Hair follicular keratinocyte (primary cell): ENCODE measurements at places on chromosomes 6 and 20. TPM values are rescaled to one million over a fixed set of nuclear protein-coding genes. Genes with fewer than 3 reads are reported as not detected.

Gene SLC22A16
- total RNA-seq, result not detected in 2 replicates

Gene CAGE1
- total RNA-seq, result 0.27 TPM in 1 of 2 replicates, not detected in the other

Gene APMAP
- 83.0 and 99.3 TPM in 2 replicates for total RNA-seq

Gene CST5
- not detected in 2 replicates for total RNA-seq

Gene SEL1L2
- not detected in 2 replicates for total RNA-seq

Gene ARMC2
- 0.78 and 1.8 TPM in 2 replicates for total RNA-seq

Gene ATP9A
- total RNA-seq, result 2.4 and 7.2 TPM in 2 replicates

Gene RPP40
- 7.9 and 22.7 TPM in 2 replicates for total RNA-seq

Gene MLIP
- not detected in 2 replicates for total RNA-seq

Gene TMEM170B
- 0.04 and 0.08 TPM in 2 replicates for total RNA-seq

Gene CYP39A1
- total RNA-seq, result 1.8 and 5.7 TPM in 2 replicates

Gene TOX2
- total RNA-seq, result 0.76 and 2.3 TPM in 2 replicates

Gene GJA10
- not detected in 2 replicates for total RNA-seq

Gene LHFPL5
- total RNA-seq, result not detected in 2 replicates

Gene SLC22A3
- 2.5 and 4.0 TPM in 2 replicates for total RNA-seq

Gene SDCBP2
- 3.9 and 11.3 TPM in 2 replicates for total RNA-seq

Gene PPP1R3G
- total RNA-seq, result 0.04 and 0.23 TPM in 2 replicates

Gene HLA-DQA1
- not detected in 2 replicates for total RNA-seq

Gene DEFB127
- total RNA-seq, result not detected in 2 replicates

Gene BMP6
- total RNA-seq, result 0.04 TPM in 1 of 2 replicates, not detected in the other

Gene FYN
- 32.0 and 51.2 TPM in 2 replicates for total RNA-seq

Gene SCRT2
- total RNA-seq, result not detected in 2 replicates

Gene OR12D3
- not detected in 2 replicates for total RNA-seq

Gene SYNDIG1
- 0.27 and 5.9 TPM in 2 replicates for total RNA-seq

Gene SLA2
- total RNA-seq, result not detected in 2 replicates

Gene SLC17A1
- not detected in 2 replicates for total RNA-seq

Gene EPHA7
- not detected in 2 replicates for total RNA-seq

Gene PSMF1
- total RNA-seq, result 98.7 and 147 TPM in 2 replicates

Gene UBD
- not detected in 2 replicates for total RNA-seq

Gene SLC29A1
- total RNA-seq, result 23.2 and 50.3 TPM in 2 replicates

Gene F13A1
- total RNA-seq, result not detected in 2 replicates

Gene SPTLC3
- 8.7 and 10.9 TPM in 2 replicates for total RNA-seq

Gene TFEB
- total RNA-seq, result 8.0 and 15.1 TPM in 2 replicates
